Suppressor macrophage treated with lipopolysaccharide for 4 hours (primary cell): ENCODE measurements at places on chromosomes 16 and 17.

- no peak for DNase-seq
Observed at GRCh38 chr17:38687286-38687685, 12.5 kb upstream of the EPOP start.

GRCh38 chr16:81608523-81609209, 164.1 kb downstream of the CMIP start:
- peak; percentile 55 for DNase-seq

DNA sequence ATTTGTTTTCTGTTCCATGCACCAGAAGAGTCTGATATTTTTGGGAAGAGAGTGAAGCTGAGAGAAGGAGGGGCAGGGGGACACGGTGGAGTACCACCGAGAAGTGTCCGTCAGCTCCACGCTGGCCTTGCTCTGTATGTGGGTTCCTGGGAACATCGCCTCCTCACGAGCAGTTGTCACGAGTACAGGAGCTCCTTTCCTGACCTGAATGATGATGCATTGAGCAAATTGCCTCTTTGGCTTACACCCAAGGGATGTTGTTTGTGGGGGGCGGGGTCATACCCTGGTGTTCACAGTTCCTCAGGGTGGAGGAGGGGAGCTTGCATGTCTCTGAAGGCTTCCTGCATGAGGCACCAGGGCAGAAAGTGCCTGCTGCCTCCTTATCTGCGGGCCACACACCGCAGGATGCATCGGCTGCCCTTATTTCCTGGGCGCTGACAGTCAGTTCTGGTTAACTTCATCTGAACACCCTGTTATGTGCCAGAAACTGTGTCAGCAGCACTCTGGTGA, 36.2 kb downstream of the RGS9 start:
- DNase-seq: no peak

GRCh38 chr17:40266882-40267281, 20.8 kb upstream of the CDC6 start:
- DNase-seq: no peak

GRCh38 chr17:78127239-78127887, 1.2 kb downstream of the TMC6 start:
- peak; percentile 83 for DNase-seq

- no peak for DNase-seq
Observed at GRCh38 chr16:9900576-9900975, 281.7 kb downstream of the GRIN2A start.
